Anterior cingulate cortex (tissue), 58 donors: ENCODE measurements at places on chromosomes 5 and 9.

DNA sequence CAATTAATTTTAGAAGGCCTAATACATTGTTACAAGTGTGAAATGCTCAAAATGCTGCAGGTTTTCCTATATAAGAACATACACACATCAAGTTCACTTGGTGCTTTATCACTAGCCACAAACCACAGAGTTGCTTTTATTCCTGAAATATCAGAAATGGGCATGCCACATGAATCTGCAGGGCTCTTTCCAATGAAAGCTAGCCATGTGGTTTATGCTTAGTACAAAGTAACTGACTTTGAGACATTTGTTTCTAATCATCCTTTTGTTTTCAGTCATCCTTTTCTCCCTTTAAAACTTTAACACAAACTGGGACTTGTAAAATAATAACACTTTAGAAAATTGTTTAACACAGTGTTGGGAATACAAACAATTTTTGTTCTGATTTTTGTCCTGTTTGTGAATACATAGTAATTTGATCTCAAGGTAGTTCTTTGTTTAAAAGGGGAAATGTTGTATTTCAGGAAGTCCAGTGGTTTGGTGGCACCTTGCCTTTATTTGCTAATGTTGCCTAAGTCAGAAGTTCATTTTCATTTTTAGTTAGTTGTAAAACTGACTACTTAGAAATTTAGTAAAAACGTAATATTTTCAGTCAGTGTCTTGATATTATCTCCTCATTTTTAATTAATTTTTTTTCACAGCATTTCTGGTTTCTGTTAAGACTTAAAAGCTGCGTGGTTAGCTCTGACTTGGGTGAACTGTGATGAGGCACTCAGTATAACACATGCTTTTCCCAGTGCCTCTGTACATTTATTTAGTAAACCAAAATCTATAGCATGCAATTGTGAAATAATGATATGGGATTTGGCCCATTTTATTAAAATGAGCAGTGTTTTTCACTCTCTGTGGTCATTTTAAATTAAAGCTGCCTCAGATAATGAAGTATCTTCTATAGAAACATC is 18.6 kb downstream of the PRDM6 start:
- no peak for DNase-seq

GRCh38 chr9:592225-592624 is 249.3 kb upstream of the DMRT1 start:
- DNase-seq = no peak

GRCh38 chr9:114691956-114692295 is 9.9 kb upstream of the TEX48 start:
- DNase-seq = no peak

DNA sequence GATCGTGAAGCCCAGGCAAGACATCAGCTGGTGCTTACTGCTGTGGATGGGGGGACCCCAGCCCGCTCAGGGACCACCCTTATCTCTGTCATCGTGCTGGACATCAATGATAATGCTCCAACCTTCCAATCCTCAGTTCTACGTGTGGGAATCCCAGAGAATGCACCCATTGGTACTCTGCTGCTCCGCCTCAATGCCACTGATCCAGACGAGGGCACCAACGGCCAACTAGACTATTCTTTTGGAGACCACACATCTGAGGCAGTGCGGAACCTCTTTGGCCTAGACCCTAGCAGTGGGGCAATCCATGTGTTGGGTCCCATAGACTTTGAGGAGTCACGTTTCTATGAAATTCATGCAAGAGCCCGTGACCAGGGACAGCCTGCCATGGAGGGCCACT is 960 bp downstream of the PCDHGC5 start:
- no peak for DNase-seq

DNA sequence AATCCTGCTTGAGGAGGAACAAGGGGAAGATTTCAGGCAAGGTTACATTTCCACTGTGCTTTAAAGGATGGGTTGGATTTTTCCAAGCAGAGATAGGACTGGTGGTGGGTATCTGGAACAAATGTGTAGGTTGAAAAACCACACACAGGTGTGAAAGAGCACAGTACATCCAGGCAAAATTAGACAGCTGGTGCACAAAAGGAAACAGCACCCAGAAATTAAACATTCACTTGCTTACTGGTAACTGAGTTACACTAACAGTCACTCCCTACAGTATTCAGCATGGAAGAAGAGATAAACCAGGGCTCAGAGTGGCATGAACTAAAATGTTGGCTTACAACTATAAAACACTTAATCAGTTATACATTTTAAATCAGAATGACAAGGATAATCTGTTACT is 81.5 kb upstream of the RASEF start:
- DNase-seq = no peak

DNA sequence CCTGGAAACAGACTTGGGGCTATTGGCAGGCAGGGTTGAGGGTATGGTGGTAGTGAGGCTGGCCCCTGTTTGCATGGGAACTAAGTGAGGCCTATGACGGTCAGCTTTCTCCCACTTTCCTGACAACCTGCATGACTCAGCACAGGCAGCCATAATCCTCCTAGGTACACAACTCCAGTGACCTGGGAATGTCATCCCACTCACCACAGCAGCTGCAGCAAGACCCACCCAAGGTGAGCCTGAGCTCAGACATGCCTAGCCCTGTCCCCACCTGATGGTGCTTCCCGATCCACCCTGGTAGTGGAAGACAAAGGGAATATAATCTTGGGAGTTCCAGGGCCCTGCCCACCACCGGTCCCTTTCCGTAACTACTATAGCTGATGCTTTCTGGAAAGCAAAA is 178.7 kb downstream of the NDUFS4 start:
- DNase-seq = no peak

DNA sequence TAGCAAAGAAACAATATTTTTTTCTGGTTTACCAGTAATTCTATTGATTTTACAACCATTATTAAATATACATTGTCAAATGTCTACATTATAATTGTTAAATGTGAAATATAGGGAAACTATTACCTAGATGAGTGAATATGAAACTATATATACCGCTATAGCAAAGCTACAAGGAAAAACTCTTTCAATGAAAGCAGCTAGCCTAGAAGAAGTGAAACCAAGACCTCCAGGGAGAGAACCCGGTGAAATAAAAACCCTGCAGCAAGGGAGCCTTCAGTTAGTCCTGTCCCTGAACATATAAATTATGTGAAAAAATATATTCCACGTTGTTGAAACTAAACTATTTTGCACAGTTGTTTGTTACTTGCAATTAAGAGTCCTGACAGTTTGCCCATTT is 913.1 kb downstream of the EFNA5 start:
- DNase-seq = no peak

DNA sequence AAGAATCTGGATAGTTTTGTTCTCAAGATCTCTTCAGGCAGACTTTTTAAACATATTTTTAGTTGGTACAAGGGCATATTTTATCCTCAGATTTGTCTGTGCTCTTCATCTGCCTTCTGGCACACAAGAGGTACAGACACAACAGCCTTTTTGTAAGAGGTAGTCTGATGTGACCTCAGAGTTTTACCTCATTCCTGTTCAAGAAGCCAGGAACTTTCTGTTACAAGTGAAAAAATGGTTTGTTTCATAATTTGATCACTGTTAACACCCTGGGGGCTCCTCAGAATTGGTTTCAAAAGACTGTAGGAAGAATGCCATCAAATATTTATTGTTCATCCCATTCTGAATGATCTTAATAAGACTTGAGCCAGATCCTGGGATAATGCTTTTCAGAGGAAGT is 136.7 kb downstream of the PRKACG start:
- no peak for DNase-seq
